Natural killer cell treated with Interleukin-12 subunit alpha and Interleukin-12 subunit beta and Interleukin-15 and Interleukin-18, amount 100 ng/mL, for 72 hours (primary cell): ENCODE measurements at places on chromosomes 13 and 19.

DNA sequence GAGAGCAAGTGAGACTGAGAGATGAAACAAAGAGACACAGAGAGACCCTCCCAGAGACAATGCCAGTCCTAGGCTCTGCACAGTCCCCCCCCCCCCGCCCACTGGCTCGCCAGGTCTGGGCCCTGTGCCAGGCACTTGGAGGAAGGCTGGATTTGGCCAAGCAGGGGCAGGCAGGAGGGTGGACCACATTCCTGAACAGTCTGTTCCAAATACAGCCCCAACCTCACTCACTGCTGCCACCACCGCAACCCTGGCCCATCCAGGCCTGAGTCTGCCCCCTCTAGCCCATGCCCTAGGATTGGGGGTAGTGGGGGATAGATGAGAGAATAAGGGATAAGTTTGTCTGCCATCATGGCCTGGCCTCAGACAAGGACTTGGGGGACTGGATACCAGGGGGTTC lies 19.0 kb downstream of the CYP2F1 start:
- no peak for DNase-seq

GRCh38 chr13:97526556-97526955 lies 92.6 kb downstream of the RAP2A start:
- no peak for DNase-seq

DNA sequence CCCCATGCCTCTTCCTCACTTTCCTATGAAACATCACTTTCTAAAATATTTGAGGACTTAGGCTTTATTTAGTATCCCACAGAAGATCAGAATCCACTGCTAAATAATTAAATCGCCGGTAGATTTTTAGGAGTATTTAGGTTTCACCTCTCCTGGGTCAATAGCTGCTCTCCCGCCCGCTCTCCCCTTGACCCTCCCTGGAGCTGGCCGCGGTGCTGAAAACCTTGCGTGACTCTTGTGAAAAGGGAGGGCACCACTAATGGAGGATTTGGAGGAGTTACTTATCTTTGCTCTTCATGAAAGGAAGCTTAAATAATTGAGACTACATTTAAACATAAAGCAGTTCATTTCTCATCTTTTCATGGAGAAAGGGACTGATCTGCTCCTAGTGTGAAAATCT lies 14.1 kb downstream of the POU4F1 start:
- no peak for DNase-seq

- no peak for DNase-seq
These were observed 193.5 kb upstream of the KL start for GRCh38 chr13:32822771-32823170.

- DNase-seq = no peak
These were observed 1290.4 kb upstream of the PCDH20 start for GRCh38 chr13:62706048-62706447.
